H9 (cell line): ENCODE measurements at places on chromosomes 5 and 9.

DNA sequence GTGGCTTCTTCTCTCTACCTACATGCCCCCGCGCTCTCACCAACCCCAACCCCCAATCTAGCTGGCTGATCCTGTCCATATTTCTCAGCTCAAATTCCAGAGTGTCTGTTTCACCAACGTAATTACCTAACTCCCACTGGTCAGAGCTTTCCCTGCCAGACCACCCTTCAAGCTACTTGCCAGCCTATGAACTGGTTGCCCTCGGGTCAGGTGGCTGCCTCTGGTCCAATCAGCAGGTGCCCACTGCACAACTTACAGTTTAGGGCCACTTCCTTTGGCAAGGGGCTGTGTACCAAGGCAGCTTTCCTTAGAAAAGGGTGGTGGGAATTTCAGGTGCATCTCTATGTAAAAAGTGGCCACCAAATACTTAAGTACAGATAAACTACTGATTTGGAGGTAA is 92.2 kb upstream of the SLC30A5 start:
- no peak overlapping the region; the same call in 2 of the 3 replicates for H3K4me3 ChIP-seq
- no peak overlapping the region for H3K27ac ChIP-seq
- DNase-seq: no peak
- H3K4me1 ChIP-seq: peaks cover 4% of the 10 kb centered on the region; the same call in 1 of the 2 replicates
- H3K36me3 ChIP-seq: no peaks in the 10 kb centered on the region
- no peaks in the 10 kb centered on the region for H3K27me3 ChIP-seq

DNA sequence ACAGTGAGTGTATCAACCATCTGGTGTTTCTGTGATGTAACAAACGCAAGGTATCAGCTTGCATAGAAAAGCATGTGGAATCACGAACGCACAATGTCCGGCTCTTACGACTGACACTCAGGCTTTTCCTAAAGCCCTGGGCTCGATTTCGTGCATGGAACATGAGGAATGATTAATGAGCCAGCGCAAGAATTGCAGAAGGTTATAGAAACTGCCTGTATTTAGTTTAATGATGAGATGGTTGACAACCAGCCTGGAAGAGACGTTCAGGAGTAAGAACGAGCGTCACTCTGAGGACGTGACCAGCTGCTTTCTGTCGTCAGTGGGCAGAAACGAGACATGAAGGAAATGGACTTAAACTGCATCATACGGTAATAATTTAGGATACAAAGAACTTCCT is 497.6 kb downstream of the IRX1 start:
- no peaks in the 10 kb centered on the region for H3K4me1 ChIP-seq
- no peak for DNase-seq
- H3K4me3 ChIP-seq: no peak overlapping the region
- H3K27ac ChIP-seq: no peak overlapping the region
- no peaks in the 10 kb centered on the region for H3K36me3 ChIP-seq

DNA sequence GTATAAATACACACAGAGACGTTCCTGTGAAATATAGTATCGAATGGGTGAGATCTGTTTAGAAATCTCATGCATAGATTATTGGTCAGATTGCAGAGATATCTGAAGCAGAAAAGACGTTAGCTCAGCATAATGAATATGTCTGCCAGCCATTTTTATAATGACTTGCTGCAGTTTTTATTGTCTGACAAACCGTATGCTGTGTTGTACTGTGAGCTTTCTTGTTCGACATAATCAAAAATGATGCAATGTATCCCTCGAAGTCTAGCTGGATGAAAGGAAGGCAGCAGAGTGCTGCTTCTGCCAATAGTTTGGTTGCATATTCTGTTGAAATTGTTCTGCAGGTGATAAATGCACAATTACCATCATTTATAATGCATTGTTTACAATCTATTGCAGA is 514.9 kb upstream of the ARRDC3 start:
- H3K36me3 ChIP-seq: no peaks in the 10 kb centered on the region
- no peak for DNase-seq
- H3K27me3 ChIP-seq: no peaks in the 10 kb centered on the region
- no peak overlapping the region for H3K27ac ChIP-seq
- no peak overlapping the region for H3K4me3 ChIP-seq

GRCh38 chr5:170611449-170612090 is 107.8 kb downstream of the KCNIP1 start:
- H3K27me3 ChIP-seq: no peaks in the 10 kb centered on the region; the same call in 1 of the 2 replicates
- no peak overlapping the region for H3K4me3 ChIP-seq
- H3K36me3 ChIP-seq: no peaks in the 10 kb centered on the region
- no peak for DNase-seq
- peaks cover 16% of the 10 kb centered on the region for H3K4me1 ChIP-seq
- H3K27ac ChIP-seq: no peak overlapping the region
